ENCODE measurements at places on chromosomes 7 and 10.

DNA sequence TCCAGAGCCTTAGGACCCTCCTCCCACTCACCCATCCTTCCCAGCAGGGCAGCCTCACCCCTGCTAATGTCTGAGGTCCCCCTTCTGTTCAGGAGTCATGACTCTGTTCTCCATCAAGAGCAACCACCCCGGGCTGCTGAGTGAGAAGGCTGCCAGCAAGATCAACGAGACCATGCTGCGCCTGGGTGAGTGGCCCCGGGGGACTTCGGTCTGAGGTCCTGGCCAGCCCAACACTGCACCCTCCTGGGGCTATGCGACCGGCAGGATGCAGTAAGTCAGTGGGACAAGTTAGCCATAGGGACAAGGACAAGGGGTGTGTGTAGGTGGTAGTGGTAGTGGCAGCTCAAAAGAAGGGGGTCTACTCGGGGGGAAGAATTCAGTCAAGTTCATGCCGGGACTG is 16.2 kb upstream of the AHCYL2 start:
- peak; percentile 74 for DNase-seq

GRCh38 chr10:58086144-58086762 is 181.4 kb downstream of the IPMK start:
- no peak for DNase-seq

GRCh38 chr7:135801045-135801693 is 52.6 kb upstream of the FAM180A start:
- peak; percentile 77 for DNase-seq

- DNase-seq: peak; percentile 27
Observed at GRCh38 chr10:129837909-129838582, 126.0 kb downstream of the EBF3 start.

DNA sequence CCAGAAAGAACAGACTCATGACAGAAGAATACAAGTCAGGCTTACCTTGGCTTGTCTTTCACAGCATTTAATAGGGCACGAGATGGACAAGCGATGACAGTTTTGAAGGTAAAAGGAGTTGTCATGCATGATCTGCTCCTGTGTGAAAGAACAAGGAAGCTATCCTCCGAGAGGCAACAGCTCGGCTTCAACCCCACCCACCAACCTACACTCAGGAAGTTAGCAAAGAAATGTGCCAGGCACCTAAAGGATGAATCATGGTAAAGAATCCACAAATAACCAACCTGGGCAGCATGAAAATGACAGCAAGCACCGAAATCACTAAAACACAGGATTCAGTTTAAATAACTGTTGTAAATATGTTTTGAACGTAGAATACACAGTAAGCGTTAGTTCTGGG is 700.2 kb downstream of the TYW1 start:
- DNase-seq: no peak

DNA sequence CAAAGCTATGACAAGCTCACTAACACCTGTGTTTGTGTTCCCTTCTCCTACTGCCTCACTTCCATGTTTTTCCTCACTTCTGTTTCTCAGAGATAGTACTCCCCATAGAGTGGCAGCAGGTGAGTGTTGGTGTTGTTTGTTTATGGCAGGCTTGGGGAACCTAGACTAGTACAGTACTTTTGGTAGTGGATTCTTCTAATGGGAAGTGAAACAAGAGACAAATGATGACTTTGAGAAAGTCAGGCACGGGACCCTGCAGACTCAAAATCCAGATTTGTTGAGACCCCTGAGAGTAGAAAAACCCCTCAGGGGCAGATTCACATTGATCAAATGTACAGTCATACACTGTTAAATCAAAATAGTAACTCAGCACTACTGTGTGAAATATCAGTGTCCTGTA is 6.4 kb upstream of the CFAP69 start:
- no peak for DNase-seq

DNA sequence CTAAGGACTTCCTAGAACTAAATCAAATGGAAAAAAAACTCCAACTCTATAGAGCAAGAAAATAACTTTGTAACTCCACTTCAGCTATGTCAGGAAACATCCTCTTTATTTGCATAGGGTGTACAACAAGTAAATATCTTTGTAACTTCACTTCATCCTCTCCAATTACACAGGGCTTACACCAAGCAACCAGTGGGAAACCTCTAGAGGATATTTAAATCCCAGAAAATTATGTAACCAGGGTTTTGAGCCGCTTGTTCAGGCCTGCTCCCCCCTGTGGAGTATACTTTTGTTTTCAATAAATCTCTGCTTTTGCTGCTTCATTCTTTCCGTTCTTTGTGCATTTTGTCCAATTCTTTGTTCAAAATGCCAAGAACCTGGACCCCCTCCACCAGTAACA is 22.2 kb downstream of the LIPJ start:
- DNase-seq: no peak

- DNase-seq: no peak
Observed at GRCh38 chr7:85074016-85074415, 112.8 kb downstream of the SEMA3D start.

DNA sequence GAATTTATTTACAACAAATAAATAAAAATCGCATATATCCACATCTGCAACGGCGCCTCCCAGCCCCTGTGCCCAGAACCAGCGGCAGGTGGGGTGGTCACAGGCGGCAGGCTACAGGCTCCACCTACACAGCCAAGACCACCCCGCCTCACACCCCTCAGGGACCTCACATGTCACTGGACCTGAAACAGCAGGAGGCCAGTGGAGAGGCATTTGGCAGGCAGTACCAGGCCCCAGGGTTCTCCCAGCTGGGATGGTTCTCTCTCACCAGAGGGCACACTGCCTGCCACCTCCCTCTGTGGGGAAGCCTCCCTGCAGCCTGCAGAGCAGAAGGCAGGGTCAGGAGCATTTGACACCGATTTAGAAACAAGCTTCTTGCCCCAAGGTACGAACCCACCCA is 81.5 kb downstream of the MAD1L1 start:
- DNase-seq: no peak

DNA sequence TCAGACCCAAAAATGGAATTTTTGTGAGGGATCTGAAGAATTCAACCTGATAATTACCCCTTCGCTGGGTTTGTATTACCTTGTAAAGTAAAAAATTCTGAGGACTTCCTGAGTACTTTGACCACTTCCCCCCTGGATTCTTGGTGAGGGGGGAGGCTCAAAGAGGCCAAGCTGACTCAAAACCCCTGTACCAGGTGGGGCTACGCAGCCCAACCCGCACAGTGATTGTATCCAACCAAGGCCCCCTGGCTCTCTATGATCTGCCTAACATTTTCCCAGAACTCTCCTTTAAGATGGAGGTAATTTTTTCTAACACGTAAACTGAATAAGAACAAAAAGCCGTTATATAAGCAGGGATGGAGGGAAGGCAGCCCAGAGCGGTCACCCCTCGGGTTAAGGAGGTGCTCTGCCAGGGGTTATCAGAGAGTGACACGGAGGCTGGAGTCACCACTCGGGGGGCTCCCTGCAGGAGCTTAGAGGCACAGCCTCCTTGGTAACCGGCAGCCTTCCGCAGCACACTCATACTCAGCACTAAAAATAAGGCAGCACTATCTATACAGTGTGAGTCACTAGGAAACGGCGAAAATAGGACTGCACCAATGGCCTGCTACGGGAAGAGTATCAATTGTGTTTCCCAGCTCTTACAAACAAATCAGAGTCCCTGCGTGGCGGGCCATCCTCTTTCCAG is 255.4 kb downstream of the ELMO1 start:
- DNase-seq: no peak

GRCh38 chr7:101743995-101744360 is 73.4 kb upstream of the CUX1 start:
- peak; percentile 77 for DNase-seq

- DNase-seq: peak; percentile 39
Observed at GRCh38 chr10:49644035-49644646, 30.3 kb downstream of the CHAT start.

GRCh38 chr7:32204361-32205018 is 134.3 kb upstream of the PDE1C start:
- DNase-seq: peak; percentile 68

- DNase-seq: no peak
Observed at GRCh38 chr10:17409170-17409733, 45.1 kb downstream of the ST8SIA6 start.

DNA sequence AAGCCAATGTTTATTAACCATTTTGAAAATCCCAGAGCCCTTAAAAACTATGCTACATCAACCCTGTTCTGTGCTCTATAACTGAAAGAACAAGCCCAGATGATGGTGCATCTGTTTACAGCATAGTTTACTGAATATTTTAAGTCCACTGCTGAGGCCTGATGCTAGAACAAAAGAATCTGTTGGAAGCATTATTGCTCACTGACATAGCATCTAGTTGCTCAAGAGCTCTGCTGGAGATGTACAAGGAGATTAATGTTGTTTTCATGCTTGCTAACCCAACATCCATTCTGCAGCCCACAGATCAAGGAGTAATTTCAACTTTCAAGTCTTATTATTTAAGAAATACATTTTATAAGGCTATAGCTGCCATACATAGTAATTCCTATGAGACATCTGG is 181.3 kb upstream of the FEZF1 start:
- no peak for DNase-seq

- DNase-seq: no peak
Observed at GRCh38 chr10:116526219-116526618, 19.5 kb upstream of the PNLIP start.

DNA sequence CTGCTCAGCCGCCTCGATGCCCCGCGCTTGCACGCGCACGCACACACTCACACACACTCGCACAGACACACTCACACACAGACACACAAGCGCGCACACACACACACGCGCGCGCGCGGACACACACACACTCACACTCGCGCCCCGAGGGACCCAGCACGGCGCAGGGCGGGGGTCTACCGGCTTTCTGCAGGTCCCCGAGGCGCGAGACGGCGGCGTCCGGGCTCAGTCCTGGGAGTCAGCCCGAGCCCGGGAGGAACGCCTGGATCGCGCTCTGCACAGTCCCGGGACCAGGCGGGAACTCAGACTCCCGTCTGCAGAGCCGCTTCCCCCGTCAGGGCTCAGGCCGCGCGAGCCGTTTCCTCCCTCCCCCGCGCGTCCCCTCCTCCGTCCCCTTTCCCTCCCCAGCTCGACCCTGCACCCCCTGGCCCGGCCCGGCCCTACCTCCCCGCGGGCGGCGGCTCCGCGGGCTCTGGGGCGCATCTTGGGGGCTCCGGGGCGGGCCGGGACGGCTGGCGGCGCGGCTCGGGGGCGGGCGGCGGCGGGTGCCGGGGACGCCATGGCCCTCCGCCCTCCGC is 464 bp downstream of the DENND2A start:
- DNase-seq: peak; percentile 17

DNA sequence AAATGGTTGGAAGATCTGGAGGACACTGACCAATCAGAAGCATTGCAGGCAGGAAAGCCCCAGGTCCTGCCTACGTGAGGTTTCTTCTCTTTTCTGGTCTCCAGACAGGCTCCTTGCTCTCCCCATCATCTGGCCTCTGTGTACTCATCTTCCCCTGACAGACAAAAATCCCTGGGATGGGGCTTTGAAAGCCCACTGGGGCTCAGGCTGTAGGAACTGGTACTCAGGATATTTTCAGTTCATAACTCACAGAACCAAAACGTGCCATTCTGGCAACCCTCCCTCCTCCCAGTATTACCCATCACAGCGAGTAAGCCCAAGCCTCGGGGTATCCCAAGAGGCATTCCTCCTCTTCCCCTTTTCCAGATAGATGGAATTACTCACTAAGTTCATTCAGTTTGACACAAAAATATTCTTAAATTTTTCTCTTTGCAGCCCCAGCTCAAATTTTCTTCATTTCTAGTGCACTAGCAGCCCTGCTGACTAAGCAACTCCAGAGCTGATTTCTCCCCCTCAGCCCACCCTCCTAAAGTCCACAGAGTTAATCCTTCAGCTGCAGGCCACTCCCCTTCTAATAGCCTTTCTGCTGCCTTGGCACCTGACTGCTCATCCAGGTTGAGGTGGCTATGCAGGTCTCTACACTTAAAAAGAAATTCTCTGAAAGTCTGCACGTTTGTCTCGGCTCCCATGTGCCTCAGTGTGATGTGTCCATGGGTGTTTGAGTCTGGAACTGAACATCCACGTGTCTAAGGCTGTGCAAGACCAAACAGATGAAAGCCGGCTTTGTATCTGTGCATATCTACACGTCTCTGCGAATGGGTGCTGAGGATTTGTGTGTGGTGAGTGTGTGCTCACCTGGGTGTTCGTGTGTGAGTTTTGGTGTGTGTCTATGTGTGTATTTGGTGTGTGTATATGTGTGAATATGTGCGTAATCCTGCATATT is 331.4 kb downstream of the CCSER2 start:
- no peak for DNase-seq

DNA sequence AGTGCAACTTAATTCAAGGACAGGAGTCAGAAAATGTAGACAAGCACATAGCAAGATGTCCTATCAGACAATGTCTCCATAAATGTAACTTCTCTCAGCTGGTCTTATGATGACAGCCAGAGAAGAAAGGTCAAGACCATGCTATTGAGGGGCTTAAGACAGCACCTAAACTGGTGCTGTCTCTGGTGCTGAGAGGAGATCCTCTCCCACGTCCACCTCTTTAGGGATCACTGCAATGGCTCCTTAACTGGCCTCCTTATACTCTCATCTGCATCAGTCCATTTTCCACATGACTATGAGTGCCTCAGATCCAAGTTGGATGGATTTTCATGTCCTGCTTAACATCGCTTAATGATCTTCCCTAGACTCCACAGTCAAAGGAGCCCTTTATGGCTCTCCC is 210.6 kb downstream of the ARL4A start:
- DNase-seq: peak; percentile 11

DNA sequence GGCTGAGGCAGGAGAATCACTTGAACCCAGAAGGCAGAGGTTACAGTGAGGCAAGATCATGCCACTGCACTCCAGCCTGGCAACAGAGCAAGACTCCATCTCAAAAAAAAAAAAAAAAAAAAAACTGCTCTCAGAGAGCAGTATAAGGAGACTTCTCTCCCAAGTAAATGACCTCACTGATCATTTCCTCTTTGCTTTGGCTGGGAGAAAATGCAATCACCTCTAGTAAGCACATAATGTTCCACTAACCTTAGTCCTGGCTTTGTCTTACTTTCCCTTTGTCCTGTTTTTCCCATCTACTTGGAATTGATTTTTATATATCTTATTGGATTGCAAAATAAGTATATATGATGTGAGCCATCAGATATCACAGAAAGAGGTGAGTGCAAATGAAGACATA is 2.5 kb downstream of the SLC25A13 start:
- DNase-seq: no peak

DNA sequence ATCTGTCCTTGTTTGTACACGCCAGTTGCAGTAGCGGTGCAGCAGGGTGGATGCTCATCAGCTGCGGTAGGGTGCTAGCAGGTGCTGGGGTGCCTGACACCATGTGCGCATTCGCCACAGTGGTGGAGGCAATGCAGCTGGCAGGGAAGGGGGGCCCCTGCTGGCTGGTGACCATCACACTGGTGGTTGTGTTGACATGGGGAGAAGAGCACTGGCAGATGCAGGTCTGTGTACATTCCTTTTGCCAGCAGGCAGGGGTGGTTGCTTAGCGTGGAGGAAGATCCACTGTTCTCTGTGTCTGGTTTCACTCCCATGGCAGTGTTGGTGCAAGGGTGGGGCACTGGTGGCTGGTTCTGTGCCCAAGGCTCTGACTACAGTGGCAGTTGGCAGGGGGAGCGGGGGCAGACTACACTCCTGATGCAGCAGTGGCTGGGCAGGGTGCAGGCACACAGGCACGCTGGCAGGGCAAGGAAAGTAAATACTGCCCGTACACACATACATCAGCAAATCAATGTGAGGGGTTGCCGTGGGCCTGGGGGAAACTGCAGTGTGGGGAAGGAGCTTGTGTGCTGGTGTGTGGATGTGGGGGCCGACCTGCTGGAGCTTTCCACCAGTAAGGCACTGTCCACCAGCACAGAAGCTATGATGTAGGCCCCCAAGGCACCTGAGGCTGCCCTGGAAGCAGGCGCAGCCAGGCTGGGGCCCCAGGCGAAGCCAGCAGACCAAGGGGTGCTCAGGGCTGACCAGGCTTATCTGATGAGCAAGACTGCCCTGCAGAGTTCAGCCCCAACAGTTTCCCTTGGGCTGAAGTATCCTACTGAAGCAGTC is 87.2 kb upstream of the UNC5B start:
- no peak for DNase-seq

Data from NB4 (cell line).